Renal cortical epithelial cell (primary cell): ENCODE measurements at places on chromosomes 12 and 14.

GRCh38 chr12:132606466-132606865, 3.9 kb downstream of the LRCOL1 start:
- DNase-seq: no peak

- no peak for DNase-seq
Measured at GRCh38 chr14:86613126-86613525, 1083.2 kb downstream of the FLRT2 start.

- DNase-seq: peak; percentile 90
Measured at GRCh38 chr12:93804392-93805179, 127.4 kb downstream of the CRADD start.

GRCh38 chr12:92495108-92495507, 207.7 kb upstream of the PLEKHG7 start:
- DNase-seq: no peak

GRCh38 chr12:131473741-131474709, 236.9 kb upstream of the SFSWAP start:
- no peak for DNase-seq

DNA sequence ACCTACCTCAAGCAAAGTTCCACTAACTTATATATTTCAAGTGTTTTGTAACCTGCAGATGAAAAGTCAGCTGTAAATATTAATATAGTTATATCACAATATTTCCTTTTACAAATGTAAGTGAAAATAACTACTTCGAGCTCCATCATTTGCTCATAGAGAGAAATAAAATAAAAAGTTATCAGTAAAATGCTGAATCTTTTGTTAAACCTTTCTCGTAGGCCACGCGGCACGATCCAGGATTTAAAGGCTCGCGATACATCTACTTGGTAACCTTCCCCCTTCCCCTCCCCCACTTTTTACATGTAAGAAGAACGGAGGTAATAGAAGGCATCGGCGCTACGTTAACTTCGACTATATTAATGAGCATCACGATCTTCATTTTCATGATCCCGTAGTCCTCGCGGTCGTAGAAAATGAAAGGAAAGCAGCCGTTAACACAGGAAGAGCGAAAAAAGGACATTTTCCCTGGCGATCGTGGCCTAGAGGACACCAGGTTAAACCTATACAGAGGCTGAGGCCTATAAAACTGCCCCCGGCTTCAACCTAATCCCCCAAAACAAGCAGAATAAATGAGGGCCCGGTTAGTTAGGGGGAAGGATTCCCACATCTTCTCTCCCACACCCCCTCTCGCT, 508 bp downstream of the HNRNPC start:
- DNase-seq: peak; percentile 58
